ENCODE measurements at places on chromosomes 6 and 20. TPM values are rescaled to one million over a fixed set of nuclear protein-coding genes. Genes with fewer than 3 reads are reported as not detected.
A peak's percentile ranks its signal among the peaks of the same experiment; 100 is the strongest.

DNA sequence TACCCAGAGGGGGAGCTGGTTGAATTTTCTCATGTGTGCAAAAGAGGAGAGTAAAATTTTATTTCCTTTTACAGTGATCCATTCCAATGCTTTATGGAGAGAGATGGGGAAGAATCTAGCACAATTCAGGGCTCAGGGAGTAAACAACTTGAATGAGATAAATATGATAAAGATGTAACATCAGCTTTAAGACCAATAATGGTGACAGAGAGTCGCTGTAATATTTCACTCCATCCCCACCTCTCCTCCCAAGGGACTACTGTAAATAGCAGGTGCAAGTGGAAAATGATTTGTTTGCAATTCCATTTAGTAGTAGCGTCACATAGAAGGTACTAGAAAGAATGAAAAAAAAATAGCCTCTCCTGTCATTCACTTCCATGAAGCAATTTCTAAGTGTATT is 4.8 kb downstream of the CRISP3 start:
- DNase-seq = no peak

GRCh38 chr6:31878726-31879125 is at the start of gene SLC44A4:
Gene SLC44A4, minus strand, starts transcription at chr6:31878997. Its CDS starts 17 bp downstream, at chr6:31878980.
- DNase-seq = no peak

- peak; percentile 42 for DNase-seq
These were observed 30.8 kb upstream of the SCRT2 start for GRCh38 chr20:706366-706885.

- DNase-seq = peak; percentile 43
These were observed 1.0 kb upstream of the SPATA2 start for GRCh38 chr20:49916146-49917002.

GRCh38 chr20:46004187-46004586 is 4.5 kb upstream of the MMP9 start:
- no peak for DNase-seq

DNA sequence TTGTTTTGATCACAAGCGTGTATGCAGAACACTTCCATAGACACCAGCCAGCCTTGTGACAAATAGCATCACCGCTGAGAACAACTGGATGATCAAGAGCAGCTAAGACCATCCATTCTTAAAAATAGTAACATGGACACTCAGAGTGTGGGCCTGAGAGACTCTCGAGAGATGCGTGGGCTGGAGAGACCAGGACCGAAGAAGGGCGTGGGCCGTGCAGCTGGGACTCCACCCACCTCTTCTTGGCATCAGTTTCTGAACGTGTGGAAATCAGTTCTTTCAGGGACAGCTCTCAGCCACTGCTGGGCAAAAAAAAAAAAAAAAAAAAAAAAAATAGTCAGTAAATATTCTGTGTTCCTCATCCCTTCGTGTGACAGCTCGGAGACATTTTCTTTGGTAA is 314.5 kb upstream of the CDH4 start:
- DNase-seq = no peak

DNA sequence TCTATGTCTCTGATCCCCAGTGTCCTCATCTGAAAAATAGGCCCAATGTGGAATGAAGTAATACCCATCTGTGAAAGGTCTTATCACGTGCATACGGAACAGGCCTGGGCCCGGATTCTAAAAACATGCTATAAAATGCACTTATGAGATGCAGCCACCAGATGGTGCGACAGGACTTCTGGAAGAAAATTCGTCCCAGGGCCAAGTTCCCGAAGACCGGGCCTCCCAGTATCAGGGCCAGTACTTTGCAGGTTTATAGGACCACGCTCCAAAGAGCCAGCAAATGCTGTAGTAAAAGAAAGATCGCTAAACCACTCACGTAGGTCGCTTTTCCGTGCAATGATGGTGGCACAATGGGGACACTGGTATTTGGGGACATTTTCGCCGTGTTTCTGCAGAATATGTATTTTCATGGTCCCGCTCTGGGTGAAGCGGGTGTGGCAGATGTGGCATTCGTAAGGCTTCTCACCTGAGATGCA is 10.6 kb downstream of the CTCFL start:
- peak; percentile 90 for DNase-seq

DNA sequence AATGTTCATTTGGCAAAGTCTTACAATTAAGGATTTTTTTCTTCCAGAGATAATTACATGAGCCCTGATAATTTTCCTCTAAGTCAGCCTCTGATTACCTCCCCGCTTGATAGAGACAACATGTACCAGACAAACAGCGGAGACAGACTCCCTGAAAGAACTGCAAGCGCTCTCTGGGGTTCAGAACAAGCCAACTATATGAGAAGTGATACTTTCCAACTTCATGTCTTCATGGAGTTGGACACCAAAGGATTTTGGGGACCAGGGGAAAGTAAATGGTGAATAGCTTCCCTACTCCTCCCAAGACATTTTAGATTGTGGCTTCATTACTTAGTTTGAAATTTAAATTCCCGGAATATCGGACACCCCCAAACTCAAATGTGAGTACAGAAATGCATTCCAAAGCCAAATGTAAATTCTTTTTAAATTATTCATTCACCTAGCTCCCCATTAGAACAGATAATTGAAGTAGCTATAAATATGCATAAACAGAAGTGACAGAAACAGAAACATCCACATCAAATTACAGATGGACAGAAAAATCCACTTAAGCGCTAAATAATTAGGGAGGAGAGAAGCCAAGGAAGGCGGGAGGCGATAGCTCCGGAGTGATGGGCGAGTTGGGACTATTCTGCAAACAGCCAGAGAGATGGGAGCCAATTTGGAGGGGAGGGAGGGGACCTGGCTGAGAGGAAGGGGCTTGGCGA is 129.7 kb upstream of the AKAP12 start:
- no peak for DNase-seq

- no peak for DNase-seq
These were observed 62.2 kb downstream of the UBE2V1 start for GRCh38 chr20:50050660-50051308.

DNA sequence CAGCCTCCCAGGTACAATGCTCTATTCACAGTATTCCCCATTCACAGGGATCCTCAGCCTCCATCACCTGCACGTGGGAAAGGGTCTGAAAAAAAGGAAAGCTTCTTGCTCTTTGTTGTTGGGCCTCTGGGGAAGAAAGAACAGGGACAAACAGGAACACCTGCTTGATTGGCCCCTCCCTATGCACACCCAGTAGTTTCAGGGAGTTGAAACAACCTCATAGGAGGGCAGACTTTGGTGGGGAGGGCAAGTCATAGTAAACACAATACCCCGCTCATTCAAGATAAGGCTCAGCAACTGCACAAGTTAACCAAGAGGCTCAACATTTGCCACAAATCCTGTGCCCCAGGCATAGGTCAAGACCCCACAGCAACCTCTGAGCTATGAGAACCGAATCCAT is 1.7 kb downstream of the GHRH start:
- no peak for DNase-seq

DNA sequence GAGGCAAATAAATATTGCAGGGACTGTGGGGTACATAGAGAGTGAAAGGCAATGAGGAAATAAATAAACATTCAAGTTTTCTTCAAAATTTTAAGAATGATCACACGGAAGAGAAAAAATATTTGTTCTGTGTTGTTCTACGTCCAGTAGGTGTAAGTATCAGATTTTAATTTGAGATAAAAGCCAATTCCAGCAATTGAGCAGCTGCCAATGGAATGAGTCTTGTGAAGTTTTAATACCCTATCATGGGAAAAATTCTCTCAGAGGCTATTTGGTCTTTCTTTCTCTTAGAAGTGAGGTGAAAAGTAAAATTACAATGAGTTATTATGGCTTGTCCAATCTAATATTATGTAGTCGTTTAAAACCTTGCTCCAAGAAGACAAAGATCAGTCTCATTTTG is 195.7 kb upstream of the CITED2 start:
- no peak for DNase-seq

DNA sequence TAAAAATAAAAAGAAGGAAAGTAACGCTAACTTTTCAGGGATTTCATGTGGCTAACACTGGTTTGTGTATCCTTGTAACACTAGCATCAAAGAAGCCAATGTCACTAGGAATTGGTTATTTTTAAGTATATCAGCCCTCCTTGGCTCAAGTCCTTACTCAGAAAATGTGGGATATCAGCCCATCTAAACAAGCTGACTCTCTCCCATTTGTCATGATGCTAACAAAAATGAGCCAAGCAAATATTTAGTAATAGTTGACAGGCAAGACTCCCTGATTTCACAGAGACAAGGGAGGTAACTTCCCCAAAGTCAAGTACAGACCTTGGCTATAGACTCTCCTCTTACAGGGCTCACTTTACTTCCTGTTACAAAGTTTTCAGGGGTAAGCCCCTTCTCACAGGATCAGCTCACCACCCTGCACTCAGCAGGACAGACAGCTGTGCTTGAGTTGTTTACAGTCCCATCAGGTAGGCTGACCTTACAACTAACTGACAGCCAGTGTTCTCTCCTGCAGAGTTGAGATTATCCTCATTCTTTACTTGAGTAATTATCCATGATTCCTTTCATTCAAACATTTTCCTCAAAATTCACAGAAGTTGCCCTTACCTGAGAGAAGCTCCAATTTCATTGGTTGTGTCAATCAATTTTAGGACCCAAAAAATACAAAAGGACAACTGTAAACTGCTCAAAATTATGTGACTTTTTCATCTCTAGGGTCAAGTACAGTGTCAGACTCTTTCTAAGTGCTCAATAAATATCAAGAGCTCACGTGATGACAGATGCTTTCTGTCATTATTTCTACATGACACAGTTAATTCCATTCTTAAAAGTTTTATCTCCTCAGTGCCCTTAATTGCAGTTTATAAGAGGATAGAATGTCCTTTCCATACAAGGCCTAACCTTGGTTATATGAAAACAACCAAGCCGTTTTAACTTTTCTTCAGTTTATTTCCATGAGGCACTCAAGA is 38.1 kb upstream of the BMP5 start:
- DNase-seq = no peak

DNA sequence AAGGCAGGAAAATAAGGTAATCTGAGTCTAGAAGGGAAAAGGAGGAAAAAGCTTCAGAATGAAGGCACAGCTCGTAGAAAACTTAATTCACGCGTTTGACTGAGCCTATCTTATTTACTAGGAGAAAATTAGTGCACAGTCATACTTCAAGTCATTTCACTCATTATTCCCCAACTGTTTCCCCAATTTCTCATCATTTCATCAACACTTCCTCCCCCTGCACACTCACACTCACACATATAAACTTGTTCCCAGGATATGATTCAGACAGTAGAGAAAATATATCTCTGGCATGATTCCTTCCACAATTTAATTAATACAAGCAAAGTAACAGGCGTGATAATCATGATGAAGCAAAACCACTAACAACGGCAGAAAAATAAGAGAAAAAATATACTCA is 94.5 kb upstream of the F13A1 start:
- DNase-seq = no peak

- DNase-seq = no peak
These were observed 54.3 kb downstream of the RWDD2A start for GRCh38 chr6:83247471-83247870.

GRCh38 chr6:161257793-161258457 is 15.9 kb downstream of the AGPAT4 start:
- peak; percentile 82 for DNase-seq

GRCh38 chr6:151681433-151682059 is 125.9 kb upstream of the ESR1 start:
- no peak for DNase-seq

- DNase-seq = no peak
These were observed 125.4 kb downstream of the FYN start for GRCh38 chr6:111747829-111748228.

GRCh38 chr6:88296694-88297093 is 130.5 kb upstream of the CNR1 start:
- no peak for DNase-seq

DNA sequence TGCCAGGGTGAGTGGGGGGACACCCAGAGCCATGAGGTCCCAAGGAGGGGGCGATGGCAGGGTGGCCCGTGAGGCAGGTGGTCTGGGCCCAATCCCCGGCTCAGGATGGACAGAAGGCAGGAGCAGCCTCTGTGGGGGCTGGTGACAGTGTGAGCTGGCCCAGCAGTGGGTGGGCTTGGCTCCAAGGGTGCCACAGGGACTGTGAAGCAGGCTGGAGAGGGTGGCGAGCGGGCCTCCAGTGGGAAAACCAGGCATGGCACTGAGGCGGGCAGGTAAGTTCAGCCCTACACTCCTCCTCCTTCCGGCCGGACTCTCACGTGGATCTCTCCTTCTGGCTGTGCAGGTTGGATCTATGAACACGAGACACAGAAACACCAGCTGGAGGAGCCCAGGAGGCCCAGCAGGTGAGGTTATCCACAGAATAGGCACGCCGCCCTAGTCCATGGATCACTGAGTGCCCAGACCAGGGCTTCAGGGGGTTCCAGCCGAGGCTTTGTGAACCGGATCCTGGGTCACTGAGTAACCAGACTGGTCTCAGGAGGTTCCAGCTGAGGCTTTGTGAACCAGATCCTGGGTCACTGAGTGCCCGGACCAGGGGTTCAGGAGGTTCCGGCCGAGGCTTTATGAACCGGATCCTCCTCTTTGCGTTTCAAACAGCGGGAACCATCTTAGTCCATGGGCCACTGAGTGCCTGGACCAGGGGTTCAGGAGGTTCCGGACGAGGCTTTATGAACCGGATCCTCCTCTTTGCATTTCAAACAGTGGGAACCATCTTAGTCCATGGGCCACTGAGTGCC is 76.4 kb upstream of the BHLHE23 start:
- peak; percentile 41 for DNase-seq

DNA sequence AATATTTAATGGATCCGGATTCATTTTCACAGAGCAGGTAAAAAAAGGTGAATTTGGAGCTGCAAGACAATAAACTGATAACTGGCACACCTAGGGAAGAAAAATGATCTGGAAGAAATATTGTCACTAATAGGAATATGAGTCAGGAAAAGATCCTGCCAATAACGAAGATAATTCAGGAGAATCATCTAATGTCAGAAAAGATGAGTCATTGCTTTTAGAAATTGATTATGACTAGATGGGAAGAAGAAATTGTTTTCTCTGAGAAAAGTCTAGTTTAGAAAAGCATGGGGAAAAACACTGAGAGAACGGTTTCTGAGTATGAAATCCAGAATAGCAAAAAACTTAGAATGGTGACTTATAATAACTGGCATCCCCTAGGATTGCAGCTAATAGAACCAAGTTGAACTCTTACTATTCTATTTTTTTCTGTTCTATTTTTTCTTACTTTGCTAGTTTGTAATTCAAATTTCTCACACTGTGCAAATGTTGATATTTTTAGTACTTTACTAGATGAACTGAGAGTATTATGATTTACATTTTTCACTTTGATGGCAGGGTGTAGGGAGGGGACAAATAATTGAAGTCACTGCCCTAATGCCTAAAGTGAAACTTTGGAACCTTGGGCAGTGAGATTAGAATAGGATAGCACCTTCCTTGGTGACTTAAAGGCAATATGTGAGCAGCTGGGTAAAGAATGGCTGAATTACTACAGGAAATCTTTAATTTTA is 38.2 kb upstream of the SUPT3H start:
- DNase-seq = no peak

GRCh38 chr6:156359912-156360311 is 417.3 kb upstream of the ARID1B start:
- DNase-seq = no peak

Gene MMP24
- 1.1 TPM for total RNA-seq

Gene RAD21L1
- not detected for total RNA-seq

Gene BPIFB1
- not detected for total RNA-seq

Gene CDK5RAP1
- total RNA-seq = 18.4 TPM

Gene UNC5CL
- total RNA-seq = 0.36 TPM

Gene EYA4
- total RNA-seq = 6.4 TPM

Gene PLCB4
- total RNA-seq = 12.0 TPM

Gene GPR6
- total RNA-seq = not detected

Gene FAXC
- total RNA-seq = 23.1 TPM

Gene PPP1R16B
- 3.6 TPM for total RNA-seq

Gene WFDC10B
- not detected for total RNA-seq
